ENCODE measurements at places on chromosomes 12 and 14.

DNA sequence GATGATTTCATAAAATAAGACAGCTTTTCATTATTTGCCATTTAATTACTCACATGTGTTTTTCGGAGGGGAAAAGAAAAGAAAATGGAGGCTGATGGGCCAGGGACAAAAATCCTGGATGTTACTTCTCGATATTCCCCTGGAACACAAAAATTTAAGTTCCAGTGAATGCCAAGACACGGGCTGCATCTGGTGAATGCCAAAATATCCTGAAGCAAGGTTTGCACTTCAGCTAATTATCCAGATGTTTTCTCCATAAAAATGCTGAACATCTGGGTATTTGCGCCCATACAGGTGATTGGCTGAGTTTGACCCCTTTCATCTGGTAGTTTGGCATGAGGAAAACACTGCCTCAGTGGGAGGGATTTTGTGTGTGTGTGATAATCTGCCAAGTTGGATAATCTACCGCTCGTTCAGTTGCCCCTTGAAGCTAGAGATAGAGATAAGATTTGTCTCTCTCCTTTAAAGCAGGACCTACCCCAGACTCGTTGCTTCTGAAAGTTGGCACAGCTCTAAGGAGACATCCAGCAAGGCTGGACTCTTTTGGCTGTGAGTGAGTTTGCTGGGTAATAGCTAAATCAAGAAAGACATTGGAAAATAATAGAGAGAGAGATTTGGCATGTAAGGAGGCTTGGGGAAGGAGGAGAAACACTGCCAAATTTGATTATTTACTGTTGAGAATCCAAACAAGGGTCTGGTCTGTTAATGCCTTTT is 390.0 kb downstream of the EGLN3 start:
- no peak for DNase-seq

GRCh38 chr12:131432532-131433260 is 278.2 kb upstream of the SFSWAP start:
- no peak for DNase-seq

- no peak for DNase-seq
Measured at GRCh38 chr12:77745624-77746023, 85.1 kb upstream of the NAV3 start.

DNA sequence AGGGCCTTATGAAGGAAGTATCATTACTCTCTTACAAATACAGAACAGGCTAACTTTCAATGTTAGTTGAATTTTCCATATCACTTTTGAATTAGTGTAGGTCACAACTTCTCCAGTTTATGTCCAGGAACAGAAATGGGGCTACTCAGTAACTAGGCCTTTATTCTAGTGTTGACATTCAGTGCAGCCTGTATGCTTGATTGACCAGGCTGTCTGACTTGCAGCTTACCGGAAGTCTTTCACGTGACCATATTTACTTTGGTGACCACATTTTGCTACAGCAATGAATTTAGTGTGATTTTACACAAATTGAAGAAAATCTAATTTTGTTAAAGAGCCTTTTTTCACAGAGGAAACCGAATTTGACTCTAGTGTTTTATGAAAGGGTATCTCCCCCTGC is 12.4 kb downstream of the MTERF2 start:
- DNase-seq = no peak

- DNase-seq = no peak
Measured at GRCh38 chr14:99072956-99073355, 199.0 kb downstream of the BCL11B start.

- peak; percentile 40 for DNase-seq
Measured at GRCh38 chr12:7219599-7220243, 30.2 kb downstream of the PEX5 start.

DNA sequence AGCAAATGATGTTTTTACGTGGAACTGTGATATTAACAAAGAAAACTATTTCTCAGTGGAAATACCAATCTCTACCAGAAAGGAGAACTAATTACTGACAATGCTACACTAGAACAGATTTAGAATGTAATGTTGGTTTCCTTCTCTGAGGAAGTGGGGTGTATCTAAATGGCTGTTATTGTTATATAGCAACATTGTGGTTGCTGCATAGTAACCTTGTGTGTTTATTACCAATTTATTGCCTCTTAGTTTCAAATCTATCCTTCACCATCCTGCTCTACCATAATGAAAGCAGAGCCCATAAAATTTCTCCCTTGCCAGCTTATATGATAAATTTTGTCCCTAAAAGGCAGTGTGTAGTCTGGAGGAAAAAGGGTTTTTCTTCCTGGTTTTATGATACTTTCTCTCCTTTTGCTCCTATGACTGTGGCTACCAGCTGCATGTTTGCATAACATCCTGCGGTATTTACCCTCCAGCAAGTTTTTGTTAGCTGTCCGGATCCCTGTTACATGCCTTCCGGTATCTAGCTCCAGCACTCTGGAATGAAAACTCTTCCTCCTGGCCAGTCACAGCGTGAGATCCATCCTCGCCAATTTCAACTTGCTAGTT is 5.7 kb upstream of the KLRK1 start:
- no peak for DNase-seq

DNA sequence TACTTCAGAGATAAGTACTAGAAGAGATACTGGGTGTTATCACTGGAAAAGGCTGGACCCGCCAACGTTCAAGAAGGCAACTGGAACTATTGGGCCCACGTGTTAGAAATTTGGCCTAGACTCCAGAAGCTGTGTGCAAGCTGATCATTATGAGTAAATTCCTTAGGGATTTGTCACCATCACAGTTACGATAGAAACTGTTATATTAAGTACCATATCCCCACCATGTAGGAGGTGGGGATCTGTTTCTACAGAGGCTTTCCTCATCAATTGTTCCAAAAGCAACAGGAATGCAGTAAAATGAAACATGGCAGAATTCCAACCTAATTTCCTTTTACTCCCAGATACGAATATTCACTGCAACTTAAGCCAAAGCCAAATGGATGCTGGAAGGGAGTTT is 170.7 kb downstream of the NOVA1 start:
- DNase-seq = no peak

- DNase-seq = peak; percentile 69
Measured at GRCh38 chr12:6140651-6141447, 16.4 kb upstream of the VWF start.

GRCh38 chr12:105559310-105559709 is 228.8 kb downstream of the C12orf75 start:
- no peak for DNase-seq

- DNase-seq = no peak
Measured at GRCh38 chr14:105450864-105451720, 23.5 kb upstream of the CRIP2 start.

GRCh38 chr14:74620497-74620921 is 8.5 kb upstream of the LTBP2 start:
- DNase-seq = no peak

GRCh38 chr14:74682169-74682952 is 30.5 kb downstream of the AREL1 start:
- no peak for DNase-seq

DNA sequence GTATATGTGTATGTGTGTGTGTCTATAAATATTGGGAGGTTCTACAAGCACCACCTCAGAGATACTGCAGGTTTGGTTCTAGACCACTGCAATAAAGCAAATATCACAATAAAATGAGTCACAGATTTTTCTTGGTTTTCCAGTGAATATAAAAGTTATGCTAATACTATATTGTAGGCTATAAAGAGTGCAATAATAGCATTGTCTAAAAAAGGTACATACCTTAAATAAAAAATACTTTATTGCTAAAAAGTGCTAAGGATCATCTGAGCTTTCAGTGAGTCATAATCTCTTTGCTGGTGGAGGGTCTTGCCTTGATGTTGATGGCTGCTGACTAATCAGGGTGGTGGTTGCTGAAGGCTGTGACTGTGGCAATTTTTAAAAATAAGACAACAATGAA is 111.1 kb downstream of the VEZT start:
- DNase-seq = no peak

DNA sequence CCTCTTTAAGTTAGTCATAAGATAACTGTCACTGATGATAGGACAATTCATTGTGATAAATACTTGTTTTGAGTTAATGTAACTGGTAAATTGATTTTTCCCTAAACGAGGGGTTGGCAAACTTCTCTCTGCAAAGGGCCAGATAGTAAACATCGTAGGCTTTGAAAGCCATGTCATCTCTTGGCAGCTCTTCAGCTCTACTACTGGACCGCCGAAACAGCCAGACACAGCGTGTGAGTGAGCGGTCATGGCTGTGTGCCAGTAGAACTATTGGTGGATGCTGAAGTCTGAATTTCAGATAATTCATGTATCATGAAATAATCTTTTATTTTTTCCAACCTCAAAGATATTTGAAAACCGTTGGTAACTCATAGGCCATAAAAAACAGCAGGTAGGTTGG is 9.9 kb downstream of the PIWIL1 start:
- DNase-seq = no peak

DNA sequence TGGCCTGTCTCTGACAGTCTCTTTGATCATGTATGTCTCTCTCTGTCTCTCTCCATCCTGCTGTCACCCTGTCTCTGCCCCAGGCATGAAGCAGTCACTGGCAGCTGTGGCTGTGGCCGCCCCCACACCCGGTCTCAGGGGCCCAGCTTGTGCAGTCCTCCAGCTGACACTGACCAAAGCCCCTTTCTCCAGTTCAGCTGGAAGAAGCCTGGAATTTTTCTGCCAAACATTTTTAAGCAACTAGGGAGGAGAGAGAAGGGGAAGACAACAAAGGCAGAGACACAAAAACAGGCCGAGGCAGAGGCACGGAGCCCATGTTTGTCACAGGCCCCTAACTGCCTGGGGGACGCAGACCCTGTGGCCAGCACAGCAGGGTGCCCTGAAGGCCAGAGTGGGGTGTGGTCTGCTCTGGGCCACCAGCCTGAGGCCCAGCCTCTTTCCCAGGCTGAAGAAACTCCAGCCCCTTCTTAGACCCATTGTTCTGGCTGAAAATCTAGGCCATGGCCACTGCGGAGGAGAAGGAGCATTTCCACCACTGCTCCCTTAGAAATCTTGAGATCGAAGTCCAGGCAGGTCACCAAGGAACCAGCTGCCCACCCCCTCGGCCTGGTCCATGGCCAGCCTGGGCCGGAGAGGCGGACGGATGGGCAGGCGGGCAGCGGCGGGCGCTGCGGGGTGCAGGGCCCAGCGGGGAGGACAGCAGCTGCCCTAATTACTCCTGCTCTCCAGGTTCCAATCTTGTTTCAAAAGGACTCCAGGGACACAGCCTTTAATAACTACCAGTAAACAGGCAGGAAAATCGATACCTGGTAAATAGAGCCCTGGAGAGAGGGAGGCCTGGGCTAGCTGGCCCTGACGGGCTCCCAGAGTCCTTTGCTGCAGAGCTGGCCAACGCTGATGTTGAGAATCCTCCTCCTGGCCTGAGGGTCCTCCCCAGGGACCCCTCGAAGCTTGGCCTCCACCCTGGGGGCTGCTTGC is 14.9 kb downstream of the DTX1 start:
- DNase-seq = no peak

GRCh38 chr14:87898301-87898700 is 94.7 kb downstream of the GALC start:
- DNase-seq = no peak

- DNase-seq = no peak
Measured at GRCh38 chr14:89399157-89399556, 17.9 kb downstream of the FOXN3 start.

DNA sequence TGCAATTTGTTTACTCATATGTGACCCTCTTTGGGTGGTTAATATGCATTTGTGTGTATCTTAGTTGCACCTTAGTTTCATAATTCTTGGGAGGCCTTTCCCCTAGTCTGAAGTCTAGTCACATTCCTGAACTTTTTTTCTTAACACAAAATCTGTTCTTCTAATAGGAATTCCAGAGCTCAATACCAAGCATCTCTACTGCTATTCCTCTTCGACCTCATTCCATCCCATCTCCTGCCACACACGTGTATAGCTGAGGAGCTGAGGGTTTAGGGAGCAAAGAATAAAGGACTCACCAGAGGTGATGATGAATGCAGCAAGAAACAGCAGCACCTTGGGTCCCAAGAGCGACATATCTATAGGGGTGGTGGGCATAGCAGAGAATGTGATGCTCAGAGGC is 875 bp downstream of the MFAP5 start:
- DNase-seq = no peak

DNA sequence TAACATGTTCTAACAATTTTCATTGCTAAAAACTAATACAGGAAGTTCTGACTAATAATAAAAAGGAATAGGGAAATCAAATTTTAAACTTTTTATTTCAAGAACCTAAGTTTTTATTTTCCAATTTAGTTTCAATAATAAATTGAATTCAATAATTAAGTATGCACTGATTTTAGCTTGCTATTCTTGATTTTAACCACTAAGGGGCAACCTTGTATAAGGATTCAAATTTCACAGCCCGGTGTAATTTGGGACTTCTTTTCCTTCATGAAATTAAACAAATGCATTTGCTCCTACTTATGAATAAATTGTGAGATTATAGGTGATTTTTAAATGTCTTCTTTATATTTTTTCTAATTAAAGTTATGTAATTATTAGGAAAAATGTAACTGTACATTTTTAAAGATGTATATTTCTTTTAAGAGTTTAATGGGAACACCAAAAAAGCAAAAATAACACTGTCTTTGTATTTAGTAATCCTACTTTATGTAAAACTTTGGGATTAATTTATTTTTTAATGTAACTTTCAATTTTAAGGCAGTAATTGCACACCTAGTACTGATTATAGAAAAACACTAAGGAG is 241.4 kb upstream of the PDZRN4 start:
- no peak for DNase-seq

DNA sequence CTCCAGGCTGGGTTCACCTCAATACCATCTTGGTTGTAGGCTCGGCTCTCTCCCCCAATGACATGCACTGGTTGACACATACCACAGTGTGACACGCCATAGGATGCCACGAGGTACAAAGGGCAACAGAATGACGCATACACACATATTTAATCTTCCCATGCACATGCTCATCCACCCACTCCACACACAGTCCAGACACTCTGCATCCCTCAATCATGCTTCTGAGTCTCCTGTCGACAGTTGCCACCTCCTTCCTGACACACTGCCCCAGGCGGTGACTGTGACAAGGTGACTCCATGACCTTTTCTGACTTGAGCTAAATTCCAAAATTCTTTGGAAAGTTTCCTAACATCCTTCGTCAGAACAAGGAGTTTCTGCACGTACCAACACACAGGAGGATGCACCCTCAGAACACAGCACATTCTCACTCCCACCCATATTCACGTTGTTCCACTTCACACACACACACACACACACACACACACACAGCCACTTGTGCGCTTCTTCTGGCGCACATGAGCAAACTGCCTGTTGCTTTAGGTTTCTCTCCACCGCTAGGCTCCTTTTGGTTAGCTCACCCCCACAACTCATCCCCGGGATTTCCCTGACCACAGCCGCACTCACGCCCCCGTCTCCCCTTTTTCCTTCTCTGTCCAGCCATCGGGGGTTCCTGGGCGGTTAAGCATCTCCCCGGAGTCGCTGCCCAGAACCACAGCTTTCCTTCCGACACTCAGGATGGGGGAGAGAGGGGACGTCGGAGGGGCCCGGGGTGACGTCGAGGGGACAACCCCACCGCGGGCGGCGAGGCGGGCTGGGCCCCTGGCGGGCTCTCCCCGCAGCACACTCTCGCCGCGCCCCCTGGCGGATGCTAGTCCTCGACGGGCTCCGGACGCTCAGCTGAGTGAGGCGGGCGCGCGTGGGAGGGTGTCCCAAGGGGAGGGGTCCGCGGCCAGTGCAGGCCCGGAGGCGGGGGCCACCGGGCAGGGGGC is 536 bp upstream of the WNT1 start:
- peak; percentile 70 for DNase-seq

GRCh38 chr14:102544747-102545460 is 35.3 kb upstream of the ANKRD9 start:
- no peak for DNase-seq

All from T-cell (primary cell).